Airway epithelial cell (primary cell): ENCODE measurements at places on chromosomes 1 and 21. TPM values are rescaled to one million over a fixed set of nuclear protein-coding genes. Genes with fewer than 3 reads are reported as not detected.

Gene SPATC1L
- 21.8 and 22.1 TPM in 2 replicates for total RNA-seq

Gene GNAT2
- total RNA-seq, result 0.14 and 0.21 TPM in 2 replicates

Gene OLFML2B
- total RNA-seq, result not detected in 2 replicates

Gene NEGR1
- 0.05 and 0.07 TPM in 2 replicates for total RNA-seq

Gene BTBD8
- 2.5 and 3.2 TPM in 2 replicates for total RNA-seq

Gene RGS4
- total RNA-seq, result 0.42 TPM in 1 of 2 replicates, not detected in the other

Gene CRP
- not detected in 2 replicates for total RNA-seq

Gene AGBL4
- not detected in 2 replicates for total RNA-seq

Gene CLCA1
- 0.14 TPM in 1 of 2 replicates, not detected in the other for total RNA-seq

Gene ADCY10
- total RNA-seq, result not detected in 2 replicates

Gene LTN1
- total RNA-seq, result 14.9 and 17.1 TPM in 2 replicates

Gene NPPA
- total RNA-seq, result not detected in 2 replicates

Gene CDC7
- total RNA-seq, result 8.0 and 9.0 TPM in 2 replicates

Gene GNB1
- 122 and 144 TPM in 2 replicates for total RNA-seq

Gene ASCL5
- not detected in 2 replicates for total RNA-seq

Gene FUCA1
- total RNA-seq, result 20.7 and 27.9 TPM in 2 replicates

Gene FCER1G
- 0.42 TPM in 1 of 2 replicates, not detected in the other for total RNA-seq

Gene SH2D1B
- total RNA-seq, result not detected in 2 replicates
